ENCODE measurements at places on chromosomes 7 and 10.

GRCh38 chr7:24924375-24924774 is 55.6 kb downstream of the OSBPL3 start:
- DNase-seq, result peak; percentile 13

DNA sequence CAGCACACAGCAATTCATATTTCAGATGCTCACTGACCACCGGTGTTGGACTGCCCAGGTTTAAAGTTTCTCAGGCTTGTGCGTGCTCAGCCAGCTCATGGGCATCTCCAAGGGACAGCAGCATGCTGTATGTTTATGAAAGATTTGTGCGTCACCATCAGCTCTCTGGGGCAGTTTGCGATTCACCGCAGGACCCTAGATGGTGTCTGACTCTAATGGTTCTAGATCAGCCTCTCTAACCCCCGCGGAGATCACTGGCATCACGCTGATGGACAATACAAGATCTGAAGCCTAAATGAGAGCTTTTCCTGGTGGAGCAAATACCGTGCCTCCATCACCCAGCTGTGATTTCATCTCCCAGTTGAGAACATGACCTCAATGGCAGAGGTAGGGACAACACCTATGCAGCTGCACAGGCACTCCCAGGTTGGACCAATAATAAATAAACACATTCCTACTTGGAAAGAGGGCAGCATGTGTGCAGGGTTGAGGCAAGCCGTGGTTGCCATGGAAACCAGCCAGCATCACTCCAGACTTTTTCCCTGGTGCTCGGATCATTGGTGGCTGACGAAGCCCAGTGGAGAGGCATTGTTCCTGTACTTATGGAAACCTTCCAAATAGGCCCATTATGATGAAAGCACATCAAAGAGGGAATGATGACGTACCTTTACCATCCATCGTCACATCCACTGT is 253.6 kb downstream of the KCNMA1 start:
- no peak for DNase-seq

DNA sequence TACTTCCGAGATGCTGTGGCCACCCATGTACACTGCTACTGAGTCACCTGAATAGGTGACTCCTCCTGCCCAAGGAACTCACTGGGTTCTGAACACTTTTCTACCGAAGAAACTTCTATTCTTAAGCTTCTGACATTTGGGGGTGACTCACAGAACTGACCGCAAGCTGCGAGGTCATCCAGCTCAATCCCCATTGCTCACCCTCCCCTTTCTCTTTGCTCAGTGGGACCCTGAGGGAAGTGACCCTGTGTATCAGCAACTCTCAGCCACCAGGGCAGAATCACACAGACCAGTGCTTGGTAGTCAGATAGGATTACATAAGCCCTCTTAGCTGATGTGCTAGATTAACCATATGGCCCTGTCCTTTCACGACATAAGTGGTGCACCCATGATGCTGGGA is 46.3 kb downstream of the INSYN2A start:
- peak; percentile 52 for DNase-seq

DNA sequence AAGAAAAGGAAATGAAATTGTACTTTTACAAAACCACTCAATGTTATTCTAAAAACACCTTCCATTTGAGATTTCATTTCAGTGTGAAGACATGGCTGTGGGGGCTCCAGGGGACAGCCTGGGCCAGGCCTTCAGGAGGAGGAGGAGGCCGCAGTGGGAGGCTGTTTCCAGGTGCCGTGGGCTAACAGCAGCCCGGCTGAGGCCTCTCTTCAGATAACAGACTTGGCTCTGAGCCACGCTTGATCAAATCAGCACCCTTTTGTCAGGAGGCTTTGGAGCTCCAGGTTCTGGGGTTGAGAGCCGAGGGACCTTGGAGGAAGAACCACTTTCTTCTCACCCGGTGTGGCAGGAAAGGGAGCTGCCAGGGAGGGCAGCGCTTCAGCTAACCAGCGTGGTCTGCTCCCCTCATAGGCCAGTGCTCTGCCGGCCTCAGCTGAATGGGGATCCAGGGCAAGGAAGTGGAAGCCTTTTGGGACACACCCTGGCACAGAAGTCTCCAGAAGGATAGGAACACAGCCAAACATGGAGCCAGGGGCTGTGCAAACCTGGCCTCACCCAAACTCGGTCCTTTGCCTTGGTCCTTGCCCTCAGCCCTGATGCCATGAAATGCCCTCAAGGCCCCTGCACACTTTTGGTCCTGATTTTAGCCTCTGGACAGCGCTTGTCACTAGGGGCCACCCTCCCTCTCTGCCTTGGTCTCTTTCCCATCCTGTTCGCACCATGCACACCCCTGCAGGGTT is 23.5 kb upstream of the CHST15 start:
- DNase-seq, result no peak

DNA sequence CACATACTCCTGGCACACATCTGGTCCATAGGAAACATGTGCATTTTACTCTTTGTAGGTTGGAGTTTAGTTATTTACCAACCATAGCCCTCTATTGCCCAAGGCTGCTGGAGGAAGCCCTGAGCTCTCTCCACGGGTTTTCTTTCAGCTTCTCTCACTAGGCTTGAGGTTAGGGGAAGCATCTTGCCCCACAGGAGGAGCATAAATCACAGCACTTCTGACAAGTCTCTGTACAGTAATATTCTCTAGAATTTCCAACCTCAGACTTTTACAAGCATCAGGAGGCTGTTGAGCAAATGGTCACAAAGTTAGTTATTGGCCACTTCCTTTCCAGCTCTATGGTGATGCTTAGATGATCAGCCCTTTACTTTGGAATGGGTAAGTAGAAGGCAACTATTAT is 122.9 kb upstream of the GLI3 start:
- DNase-seq, result no peak

All from inflammatory macrophage treated with lipopolysaccharide for 4 hours (primary cell).